Sciatic nerve (tissue), 2 donors: ENCODE measurements at places on chromosomes 16 and 17. TPM values are rescaled to one million over a fixed set of nuclear protein-coding genes. Genes with fewer than 3 reads are reported as not detected.

PMP22 gene
- total RNA-seq = 2,465 TPM

DNA sequence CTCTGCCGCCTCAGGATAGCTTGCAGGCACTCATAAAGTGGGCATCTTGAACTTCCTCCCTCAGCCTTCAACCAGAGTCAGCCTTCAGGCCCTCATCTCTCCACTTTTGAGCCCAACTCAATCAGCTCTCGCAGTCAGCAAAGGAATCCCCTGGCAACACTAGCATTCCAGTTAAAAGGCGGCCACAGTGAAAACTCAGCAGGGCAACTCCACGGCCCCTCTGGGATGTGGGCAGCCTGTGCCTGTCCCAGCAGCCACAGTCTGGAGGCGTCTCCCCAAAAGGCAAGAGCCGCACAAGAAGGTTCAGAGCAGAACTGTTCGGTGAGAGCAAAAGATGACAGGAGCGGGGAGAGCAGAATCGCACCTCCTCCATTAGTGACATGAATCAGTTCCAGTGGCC is 9.0 kb downstream of the TMEM11 start:
- DNase-seq = no peak

DNA sequence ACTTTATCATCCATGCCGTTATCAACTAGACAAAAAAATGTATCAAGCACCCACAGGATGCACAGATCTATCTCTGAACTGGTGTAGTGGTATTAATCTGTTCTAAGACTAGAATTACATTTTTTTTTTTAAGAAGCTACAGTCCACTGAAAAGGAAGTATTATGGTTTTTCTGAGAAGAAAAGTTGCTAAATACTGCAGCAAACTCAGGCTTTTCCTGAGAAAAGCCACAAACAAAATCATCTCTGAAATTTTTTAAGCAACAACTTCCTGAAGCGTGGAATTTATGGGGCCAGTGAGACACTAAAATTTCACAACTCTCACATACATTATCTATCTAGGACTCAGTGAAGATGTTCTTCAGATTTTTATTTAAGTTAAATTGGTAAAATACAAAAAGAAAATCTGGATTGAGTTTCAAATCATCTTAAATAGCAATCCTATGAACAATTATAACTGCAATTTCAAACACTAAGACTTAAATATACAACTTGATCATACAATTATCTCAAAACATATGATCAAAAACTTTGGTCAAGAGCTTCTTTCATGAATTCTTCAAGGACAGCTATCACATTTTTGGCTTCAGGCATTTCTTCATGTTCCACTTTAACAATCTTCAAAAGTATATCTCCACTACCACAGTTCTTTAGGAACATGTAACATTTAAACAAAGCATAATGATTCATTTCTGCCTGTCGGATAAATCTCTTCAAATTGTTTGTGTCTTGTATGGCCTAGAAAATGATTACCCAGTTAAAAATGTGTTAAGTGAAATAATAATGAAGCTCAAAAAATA is 10.5 kb downstream of the C17orf75 start:
- DNase-seq = no peak

DNA sequence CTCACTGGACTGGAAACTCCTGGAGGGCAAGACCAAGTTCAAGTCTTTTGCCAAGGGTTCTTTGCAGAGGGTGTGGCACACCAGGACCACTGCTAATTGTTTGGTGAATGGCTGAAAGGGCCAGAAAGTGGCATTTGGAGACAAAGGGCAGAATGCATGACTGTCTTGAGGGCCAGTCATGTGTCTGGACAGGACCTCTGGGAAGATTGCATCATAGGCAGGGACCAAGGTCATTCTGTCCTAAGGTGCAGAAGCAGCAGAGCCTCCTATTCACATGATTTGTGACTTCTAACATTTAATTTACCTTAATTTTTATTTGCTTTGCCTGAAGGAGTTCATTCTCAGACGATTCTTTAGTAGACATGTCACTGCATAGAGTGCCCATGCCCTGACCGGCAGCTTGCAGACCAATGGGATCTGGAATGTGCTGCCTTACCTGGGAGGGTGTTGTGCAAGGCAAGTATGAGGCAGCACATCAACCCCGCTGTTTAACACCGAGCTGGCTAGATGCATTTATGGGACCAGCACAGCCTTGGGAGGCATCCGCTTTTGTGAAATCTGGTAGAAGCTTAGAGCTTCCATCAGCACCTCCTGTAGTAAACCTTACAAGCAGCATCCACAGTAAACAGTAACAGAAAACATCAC is 62.3 kb upstream of the MAF start:
- no peak for DNase-seq

- DNase-seq = no peak
These were observed 1.0 kb downstream of the CSNK2A2 start for GRCh38 chr16:58196898-58197313.

SNX20 gene
- total RNA-seq = 2.6 TPM

SLC22A31 gene
- 0.98 TPM for total RNA-seq

GRCh38 chr17:6521586-6521985 is 34.8 kb downstream of the PITPNM3 start:
- DNase-seq = no peak

DNA sequence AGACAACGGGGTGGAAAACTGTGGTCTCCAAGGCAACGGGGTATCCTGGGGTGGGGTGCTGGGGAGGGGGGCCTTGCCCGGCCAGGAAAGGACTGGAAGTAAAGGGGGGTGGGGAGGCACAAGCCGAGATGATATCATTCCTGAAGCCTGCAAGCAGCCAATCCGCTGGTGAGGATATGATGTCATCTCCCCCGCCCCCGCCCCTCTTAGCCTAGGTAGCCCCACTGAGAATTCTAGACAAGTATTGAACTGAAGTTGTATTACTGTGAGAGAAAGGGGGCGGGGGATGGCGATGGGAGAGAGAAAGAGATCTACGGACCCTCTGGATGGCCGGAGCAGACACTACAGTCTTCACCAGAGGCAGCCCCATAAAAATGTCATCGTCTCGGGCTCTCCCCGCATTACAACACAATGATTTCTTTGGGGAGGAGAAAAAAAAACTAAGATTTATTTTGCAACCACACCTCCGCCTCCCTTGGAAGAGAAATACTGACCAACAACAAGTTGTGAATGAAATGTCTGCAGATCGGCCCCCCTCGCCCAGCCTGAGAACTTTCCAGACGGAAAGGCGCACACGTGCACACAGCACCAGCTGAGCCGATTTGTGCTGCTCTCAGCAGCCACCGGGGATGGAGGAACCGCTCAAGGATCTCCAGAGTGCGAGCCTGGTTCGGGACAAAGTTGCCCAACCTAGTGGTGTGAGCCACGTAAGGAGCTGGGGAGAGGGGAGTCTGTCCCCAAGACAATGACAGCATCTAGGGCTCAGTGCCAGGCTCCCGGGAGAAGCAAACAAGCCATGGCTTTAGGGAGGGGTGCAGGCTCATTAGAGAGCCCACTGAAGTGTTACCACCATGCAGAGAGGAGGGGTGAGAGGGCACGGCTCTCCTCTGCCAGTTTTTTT is 222.1 kb downstream of the SOX9 start:
- DNase-seq = peak; percentile 65

DNA sequence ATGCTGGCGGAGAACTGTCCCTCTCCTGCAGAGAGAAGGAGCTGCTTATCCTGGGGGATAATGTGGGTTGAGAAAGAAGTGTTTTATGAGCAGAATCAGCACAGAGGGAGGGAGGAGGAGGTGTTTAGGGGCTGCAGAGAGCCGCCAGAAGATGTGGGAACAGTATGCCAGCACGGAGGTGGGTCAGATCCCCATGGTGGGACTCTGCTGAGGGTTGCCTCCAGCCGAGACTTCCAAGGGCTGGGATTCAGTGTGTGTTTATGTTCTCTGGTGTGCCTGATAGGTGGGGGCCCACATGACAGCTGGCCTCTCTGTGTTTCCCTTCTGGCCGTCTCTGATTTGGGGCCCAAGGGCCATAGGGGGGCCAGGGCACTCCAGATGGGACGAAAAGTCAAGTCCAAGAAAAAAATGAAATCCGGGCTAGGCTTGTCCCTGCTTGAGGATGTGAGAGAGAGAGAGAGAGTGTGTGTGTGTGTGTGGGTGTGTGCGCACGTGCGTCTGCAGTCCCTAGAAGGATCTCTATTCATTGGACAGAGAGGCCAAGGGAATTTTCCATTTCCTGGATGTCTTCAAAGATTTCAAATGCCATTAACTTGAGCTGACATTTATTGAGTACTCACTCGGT is 21.6 kb downstream of the PRKCB start:
- DNase-seq = no peak

GRCh38 chr17:14298221-14298946 is 2.5 kb upstream of the HS3ST3B1 start:
- DNase-seq = no peak

DNA sequence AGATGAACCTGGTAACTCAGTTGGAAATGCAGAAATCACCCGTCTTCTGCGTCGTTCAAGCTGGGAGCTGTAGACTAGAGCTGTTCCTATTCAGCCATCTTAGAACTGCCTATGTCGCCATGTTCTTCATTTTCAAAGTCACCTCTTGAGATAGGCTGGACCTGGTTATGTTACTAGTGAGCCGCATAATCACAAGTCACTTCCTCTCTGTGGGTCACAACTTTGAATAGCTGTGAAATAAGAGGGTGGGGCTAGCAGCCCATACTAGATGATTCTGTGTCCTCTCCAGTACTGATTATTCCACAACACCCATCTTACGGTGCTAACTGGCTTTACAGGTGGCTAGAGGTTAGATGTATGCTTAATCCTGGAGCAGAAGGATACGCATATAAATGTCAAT is 74.2 kb downstream of the VPS53 start:
- DNase-seq = no peak

- DNase-seq = peak; percentile 30
These were observed 2.2 kb downstream of the IL34 start for GRCh38 chr16:70648606-70649005.

PRAC1 gene
- not detected for total RNA-seq

GRCh38 chr17:49528966-49529365 is 33.9 kb downstream of the NGFR start:
- peak; percentile 40 for DNase-seq

ZNF646 gene
- total RNA-seq = 16.3 TPM

GRCh38 chr16:79658301-79659033 is 57.9 kb upstream of the MAF start:
- DNase-seq = no peak

AANAT gene
- not detected for total RNA-seq

DNA sequence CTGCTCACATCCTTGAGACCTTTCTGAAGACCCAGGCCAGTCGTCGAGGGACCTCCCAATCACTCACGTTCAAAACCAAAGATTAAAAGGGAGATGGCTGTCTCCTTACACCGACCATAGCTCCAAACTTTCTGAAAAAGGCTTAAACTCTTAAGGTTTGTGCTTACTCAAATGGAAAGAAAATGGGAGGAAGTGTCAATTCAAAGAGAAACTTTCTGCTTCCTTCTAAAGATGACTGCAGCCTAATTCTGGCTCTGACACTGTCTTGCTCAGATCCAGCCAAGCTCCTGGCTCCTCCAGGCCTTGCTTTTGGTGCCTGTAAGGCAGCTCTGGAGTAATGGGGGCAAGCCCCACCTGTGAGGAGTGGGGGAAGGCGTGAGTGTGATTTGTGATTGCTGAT is 54.9 kb upstream of the WSB1 start:
- no peak for DNase-seq

DNA sequence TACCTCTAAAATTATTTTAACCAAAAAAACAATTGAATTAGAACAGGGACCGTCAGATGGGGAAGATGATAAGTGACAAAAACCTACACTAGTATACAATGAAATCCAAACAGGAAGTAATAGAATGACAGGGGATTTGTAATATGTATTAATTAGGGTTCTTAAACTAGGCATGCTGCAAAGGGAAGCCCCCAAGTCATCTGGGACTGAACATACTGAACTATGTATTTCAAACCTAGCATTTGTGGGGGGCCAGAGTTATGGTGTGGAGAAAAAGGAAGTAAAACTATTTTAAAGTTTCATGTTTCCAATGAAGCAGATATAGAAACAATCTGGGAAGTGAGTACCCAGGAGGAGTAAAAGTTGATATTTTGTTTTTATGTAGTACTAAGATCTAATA is 133.2 kb upstream of the HS3ST3A1 start:
- DNase-seq = no peak

LRRC46 gene
- total RNA-seq = 0.89 TPM

DNA sequence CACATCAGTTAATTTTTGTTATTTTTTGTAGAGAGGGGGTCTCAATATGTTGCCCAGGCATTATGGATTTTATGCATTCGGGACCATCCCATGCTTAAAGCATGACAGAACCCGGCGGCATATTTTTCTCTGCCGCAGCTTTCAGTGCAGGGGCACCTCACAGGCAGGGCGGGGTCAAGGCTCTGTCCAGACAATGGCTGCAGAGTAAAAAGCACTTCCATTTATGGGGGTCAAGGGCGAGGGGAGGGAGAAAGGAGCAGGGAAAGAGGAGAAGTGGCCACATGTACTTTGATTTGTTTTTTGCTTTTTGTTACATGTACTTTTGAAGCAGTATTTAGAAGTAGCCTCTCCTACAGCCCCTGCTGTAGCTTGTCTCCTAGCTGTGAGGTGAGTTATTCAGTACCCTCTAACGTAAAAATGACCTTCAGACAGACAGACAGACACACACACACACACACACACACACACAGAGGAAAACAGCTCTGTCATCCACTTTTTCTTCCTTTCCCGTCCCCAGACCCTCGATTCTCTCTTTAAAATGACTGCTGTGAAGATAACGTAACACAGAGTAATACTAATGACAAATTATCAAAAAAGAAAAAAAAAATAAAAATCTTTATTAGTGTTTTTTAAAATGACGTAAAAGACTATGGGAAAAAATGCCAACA is 856 bp upstream of the SCPEP1 start:
- DNase-seq = no peak

GRCh38 chr16:8887952-8888560 is 5.9 kb downstream of the LITAFD start:
- DNase-seq = peak; percentile 72

CEP295NL gene
- 16.7 TPM for total RNA-seq

DNA sequence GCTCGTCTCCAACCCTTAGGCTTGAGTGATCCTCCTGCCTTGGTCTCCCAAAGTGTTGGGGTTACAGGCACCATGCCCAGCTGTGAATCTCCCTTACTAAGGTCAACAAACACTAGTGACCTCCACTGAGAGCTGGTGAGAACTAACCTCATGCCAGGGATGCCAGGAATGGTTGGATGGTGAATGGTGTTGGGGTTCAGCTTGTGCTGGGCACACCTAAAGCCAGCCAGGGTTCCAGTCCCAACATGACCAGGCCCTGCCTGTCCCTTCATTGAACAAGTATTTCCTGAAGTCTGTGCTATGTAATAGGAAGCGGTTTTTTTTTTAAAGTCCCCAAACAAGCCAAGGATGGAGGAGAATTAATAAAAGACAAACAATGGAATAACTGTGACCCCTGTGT is 56.0 kb upstream of the TOB1 start:
- DNase-seq = no peak
